ENCODE measurements at places on chromosomes 4 and X.

GRCh38 chrX:127404161-127404560, 584.6 kb downstream of the PRR32 start:
- no peak for DNase-seq

DNA sequence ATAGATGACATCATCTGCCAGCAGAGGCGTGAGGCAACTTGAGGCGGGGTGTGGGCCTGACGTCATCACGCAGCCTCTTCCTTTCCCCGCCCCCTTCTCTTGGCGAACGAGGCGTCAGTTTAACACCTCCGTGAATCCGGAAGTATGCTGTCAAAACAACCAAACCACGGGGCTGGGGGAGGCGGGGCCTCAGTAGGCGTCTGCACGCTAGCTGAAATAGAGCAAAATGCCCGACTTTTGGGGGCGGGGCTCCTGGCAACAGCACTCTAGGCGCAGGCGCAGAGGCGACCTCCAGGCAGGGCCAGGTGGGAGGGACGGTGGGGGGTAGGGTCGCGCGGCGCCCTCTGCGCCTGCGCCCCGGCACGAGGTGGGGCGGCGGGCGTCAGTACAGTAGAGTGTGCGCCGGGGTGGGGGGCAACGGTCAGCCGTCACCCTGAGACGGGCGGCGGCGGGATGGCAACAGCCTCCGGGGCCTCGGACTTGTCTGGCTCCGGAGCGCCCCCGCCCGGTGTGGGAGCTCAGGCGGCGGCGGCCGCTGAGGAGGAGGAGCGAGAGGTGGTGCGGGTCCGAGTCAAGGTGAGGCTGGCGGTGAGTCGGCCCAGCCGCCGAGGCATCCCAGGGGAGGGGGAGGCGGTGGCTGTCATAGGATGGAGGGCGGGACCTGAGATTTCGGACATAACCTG, at the start of gene TBC1D25:
Gene TBC1D25 (plus strand): TSS at position 370 of the 683 bp plus-strand sequence. CDS start 84 bp downstream, at position 454.
- DNase-seq, result peak; percentile 91

GRCh38 chrX:154032653-154033052, 13.0 kb upstream of the IRAK1 start:
- DNase-seq, result no peak

GRCh38 chrX:38538134-38538533, 23.2 kb upstream of the TSPAN7 start:
- no peak for DNase-seq

- no peak for DNase-seq
These were observed 163.9 kb downstream of the KDR start for GRCh38 chr4:54961357-54961975.

- DNase-seq, result no peak
These were observed 20.4 kb downstream of the UVSSA start for GRCh38 chr4:1367230-1367935.

- DNase-seq, result no peak
These were observed 247.2 kb upstream of the MTMR8 start for GRCh38 chrX:64642482-64642881.

DNA sequence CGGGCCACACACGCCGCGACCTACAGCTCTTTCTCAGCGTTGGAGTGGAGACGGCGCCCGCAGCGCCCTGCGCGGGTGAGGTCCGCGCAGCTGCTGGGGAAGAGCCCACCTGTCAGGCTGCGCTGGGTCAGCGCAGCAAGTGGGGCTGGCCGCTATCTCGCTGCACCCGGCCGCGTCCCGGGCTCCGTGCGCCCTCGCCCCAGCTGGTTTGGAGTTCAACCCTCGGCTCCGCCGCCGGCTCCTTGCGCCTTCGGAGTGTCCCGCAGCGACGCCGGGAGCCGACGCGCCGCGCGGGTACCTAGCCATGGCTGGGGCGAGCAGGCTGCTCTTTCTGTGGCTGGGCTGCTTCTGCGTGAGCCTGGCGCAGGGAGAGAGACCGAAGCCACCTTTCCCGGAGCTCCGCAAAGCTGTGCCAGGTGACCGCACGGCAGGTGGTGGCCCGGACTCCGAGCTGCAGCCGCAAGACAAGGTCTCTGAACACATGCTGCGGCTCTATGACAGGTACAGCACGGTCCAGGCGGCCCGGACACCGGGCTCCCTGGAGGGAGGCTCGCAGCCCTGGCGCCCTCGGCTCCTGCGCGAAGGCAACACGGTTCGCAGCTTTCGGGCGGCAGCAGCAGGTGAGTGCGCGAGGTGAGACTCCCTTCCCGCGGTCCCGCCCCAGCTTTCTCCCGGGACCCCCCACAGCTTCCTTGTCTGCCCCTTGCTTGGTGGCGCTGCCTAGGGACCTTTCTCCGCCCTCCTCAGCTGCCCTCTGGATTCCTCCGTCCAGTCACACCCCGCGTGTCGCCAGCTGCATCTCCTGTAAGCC, 678 bp downstream of the BMP3 start:
- no peak for DNase-seq

DNA sequence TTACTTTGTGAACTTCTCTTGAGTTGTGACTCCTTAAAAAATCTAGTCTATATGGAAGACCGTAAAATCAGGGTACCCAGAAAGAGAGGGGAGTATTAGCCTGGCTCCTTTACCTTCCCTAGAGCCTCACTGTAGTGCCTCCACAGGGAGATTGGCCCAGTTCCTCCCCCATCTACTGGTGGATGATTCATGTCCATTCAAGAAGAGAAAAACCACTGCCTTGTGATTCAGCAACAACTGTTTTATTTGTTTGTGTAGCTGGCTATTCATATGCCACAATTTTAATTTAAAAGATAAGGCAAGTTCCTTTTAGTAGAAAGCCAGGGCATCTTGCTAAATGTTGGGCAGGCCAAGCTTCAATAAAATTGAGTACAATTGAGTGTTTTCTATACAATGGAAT, 221.8 kb upstream of the KCNIP4 start:
- no peak for DNase-seq

DNA sequence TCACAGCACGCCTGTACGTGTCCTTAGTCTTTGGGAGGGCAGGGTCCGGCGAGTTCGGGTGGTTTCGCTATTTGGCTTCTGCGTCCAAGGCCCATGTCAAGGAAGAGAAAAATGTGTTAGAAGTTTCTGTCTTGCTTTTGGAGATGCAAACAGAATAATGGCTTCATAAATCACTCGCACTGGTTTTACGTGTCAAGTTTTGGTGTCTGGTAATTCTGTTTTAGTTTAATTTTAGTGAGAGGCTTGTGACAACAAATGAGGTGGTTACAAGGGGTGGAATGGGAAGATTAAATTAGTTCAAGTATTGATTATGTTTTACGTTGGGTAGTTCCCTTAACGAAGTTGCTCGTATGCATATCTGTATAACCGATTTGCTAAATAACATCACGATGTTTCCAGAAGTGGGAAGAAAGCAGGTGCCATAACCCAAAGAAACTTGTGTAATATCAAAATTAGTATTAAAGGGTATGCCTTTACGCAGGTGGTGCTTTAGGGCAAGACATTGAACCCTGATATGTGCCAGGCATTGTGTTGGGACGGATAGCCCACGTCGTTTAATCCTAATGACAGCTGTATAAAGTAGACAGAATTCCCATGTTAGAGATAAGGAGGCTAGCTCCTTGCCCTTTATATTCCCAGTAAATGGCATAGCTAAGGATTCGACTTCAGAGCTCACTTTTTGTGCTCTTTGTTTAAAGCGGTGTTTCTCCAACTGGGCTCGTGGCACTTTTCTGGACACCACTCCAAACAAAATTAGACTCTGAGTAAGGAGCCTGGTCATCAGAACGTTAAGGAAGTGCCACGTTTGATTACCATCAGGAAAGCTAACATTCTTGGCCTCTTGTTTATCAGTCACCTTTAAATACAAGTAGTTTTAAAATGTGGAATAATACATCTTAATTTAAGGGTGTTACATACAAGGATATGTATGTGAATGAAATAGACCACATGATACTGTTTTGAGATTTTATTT, 843 bp downstream of the RPL34 start:
- DNase-seq, result no peak

DNA sequence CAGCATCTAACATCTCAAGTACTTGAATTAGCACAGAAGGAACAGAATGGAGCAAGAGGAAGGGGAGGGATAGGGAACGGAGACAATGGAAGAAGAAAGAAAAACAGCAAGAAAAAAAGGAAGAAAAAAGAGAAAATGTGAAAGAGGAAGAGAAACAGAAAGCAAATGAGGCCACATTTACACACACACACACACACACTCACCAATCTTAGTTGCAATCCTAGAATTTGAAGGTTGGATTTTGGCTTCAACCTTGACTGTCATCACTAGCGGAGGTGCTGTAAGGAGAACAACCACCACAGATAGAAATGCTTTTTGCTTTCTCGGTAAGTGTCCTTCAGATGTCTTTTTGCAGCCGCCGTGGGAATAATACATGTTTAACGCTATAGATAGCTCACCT, 327.1 kb upstream of the NWD2 start:
- DNase-seq, result no peak

- DNase-seq, result no peak
These were observed 8.2 kb upstream of the GPR78 start for GRCh38 chr4:8571702-8572685.

DNA sequence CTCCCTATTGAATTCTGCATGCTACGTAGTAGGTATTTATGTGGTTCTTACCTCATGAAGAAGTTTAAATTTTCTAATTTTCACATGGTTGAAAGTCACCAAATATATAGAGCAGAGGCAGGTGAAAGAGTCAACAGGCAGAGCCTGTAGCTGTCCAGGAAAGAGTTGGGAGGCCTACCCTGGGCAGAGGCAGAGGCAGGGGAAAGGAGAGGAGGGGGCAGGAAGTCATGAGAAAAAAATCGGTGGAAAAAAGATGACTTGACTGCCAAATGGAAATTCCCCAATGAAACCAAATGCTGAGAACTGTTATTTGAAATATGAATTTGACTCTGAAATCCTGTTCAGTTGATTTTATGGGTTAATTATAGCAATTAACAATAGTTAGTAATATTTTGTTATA, 23.1 kb upstream of the GPR34 start:
- no peak for DNase-seq

DNA sequence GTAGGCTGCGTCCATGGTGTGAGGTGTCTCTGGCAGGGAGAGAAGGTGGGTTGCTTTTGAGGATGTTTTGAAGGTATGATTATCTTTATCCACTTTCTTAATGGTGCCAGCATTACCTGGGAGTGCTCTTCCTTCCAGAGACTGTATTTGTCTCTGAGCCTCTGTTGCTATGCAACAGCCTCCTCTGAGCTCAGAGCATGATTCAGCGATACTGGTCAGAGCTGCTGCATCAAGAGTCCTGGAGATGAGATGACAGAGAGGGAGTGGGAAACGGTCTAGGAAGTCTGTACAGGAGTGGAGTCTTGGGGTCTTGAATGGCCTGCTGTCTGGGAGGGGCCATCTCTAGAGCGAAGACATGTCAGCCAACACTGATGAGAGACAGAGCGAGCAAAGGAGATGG, 104.4 kb upstream of the RAB40AL start:
- peak; percentile 14 for DNase-seq

DNA sequence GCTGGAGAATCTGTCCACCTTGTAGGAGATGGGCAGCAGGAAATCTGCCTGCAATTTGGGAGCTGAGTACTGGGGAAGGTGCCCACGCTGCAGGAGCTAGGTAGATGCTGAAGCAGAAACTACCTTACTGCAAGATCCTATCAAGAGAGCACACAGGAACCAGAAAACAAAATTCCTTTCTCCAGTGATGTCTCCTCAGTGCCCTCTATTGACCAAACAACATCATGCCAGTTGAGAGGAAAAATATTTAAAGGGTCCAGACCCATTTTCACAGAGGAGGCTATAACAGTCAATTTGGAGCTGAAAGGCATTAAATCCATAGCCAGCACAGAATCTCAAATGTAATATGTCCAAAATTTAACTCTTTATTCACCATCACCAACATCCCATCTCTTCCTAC, 406.8 kb downstream of the SLITRK2 start:
- no peak for DNase-seq

DNA sequence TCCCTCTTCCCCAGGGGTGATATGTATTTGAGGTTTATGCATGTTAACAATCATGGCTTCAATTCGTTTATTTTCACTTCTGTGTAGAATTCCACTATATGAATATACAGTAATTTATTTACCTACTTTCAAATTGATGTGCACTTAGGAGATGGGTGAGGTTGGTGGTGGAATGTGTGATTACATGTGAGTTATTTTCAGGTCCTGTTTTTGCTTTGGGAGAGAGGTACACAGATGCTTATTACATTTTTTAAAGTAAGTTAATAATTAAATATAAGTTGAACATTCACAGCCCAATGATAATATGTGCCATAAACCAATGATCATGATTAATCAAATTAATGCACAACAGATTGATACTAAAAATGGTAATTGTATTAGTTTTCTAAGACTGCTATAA, 79.5 kb downstream of the SPRY1 start:
- no peak for DNase-seq

- no peak for DNase-seq
These were observed 1114.5 kb upstream of the LCORL start for GRCh38 chr4:19135895-19136633.

- DNase-seq, result no peak
These were observed 61.1 kb downstream of the FBXO8 start for GRCh38 chr4:174222266-174222872.

- DNase-seq, result no peak
These were observed 101.9 kb downstream of the TET2 start for GRCh38 chr4:105248613-105249012.

DNA sequence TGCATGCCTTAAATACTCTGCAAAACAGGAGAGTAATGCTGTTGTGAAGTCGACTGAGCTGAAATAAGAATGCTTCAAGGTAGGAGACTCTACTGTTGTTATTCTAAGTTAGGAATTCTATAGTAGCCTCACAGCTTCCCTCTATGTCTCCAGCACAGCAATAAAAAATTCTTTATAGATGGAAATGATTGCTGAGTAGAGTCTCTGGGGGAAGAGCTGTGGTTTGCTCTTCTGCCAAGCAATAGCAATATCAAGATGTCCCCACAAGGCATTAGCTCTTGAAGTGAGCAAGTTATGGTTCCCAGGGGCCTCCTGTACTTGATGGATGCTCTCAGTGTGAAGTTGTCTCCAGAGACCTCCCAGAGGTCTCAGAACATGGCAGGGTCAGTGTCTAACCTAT, 880.6 kb upstream of the FRG1 start:
- no peak for DNase-seq

- no peak for DNase-seq
These were observed 128.3 kb upstream of the TRIM2 start for GRCh38 chr4:153075836-153076518.

- DNase-seq, result no peak
These were observed 58.1 kb upstream of the ENPP6 start for GRCh38 chr4:184275766-184276165.

- no peak for DNase-seq
These were observed 47.5 kb upstream of the NSUN7 start for GRCh38 chr4:40702137-40702799.

- no peak for DNase-seq
These were observed 312.5 kb upstream of the ANXA10 start for GRCh38 chr4:167779864-167780263.

GRCh38 chrX:134604701-134605311, 53.5 kb downstream of the PLAC1 start:
- DNase-seq, result no peak

- no peak for DNase-seq
These were observed 75.6 kb downstream of the TRIML1 start for GRCh38 chr4:188214861-188215260.

- no peak for DNase-seq
These were observed 6.1 kb upstream of the CXorf66 start for GRCh38 chrX:139971394-139971749.

GRCh38 chr4:96429657-96430056, 589.8 kb downstream of the PDHA2 start:
- no peak for DNase-seq

Data from AG09319 (cell line).